ENCODE measurements at places on chromosomes 2 and 18.

GRCh38 chr18:58694221-58694620 lies 23.0 kb downstream of the MALT1 start:
- no peak for DNase-seq

DNA sequence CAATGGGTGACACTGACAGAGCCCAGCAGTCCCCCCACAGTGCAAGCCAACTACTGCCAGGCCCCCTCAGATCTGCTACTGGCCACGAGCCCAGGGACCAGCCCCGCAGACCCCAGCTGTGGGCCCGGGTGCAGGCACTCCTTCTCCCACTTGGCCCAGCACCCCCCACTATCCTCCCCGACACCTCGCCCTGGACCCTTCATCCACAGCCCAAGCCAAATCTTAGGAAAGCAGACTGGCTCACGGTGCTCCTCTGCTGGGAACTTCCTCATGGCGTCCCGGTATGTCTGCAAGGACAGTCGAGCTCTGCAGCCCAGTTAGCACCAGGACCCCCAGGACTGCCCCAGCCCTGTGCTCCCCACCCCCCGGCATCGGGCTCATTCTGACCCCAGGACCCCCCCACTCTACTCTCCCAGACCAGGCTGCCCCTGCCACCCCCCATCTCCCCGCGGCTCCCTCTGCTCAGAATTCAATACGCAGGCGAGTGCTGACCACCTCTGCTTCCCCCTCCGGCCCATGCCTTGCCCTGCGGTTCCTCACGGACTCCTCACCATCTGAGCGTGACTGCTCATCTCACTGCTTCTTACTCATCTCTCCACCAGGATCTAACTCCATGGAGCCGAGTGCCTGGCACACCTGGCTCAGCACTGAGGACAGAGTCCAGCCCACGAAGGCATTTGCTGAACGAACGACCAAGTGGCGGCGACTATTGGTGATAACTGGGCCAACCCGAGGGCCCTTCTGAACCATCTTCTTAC lies 85.7 kb downstream of the PXDN start:
- DNase-seq, result no peak

DNA sequence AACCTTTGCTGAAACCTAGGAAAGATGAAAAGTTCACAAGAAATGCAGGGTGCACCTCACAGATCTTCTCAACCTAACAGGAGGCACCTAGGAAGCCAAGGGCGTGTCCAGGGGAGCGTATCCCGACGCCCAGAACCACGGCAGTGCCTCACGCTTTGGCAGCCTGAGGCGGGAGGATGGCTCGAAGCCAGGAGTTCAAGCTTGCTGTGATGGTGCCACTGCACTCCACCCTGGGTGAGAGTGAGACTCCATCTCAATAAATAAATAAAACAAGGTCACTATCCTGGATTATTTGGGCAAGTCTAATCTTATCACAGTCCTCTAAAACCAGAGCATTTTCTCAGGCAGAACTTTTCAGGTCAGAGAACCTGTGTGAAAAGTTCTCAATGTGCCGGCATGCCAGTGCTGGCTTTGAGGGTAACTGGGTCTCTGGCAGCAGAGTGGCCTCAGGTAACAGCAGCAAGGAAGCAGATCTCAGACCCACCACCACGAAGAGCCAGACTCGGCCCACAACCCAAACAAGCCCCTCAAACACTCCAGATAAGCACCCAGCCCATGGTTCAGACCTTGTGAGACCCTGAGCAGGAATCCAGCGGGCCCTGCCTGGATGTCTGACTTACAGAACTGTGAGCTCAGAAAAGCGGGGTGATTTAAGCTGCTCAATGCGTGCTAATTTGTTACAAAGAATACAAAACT lies 11.7 kb downstream of the HSBP1L1 start:
- no peak for DNase-seq

DNA sequence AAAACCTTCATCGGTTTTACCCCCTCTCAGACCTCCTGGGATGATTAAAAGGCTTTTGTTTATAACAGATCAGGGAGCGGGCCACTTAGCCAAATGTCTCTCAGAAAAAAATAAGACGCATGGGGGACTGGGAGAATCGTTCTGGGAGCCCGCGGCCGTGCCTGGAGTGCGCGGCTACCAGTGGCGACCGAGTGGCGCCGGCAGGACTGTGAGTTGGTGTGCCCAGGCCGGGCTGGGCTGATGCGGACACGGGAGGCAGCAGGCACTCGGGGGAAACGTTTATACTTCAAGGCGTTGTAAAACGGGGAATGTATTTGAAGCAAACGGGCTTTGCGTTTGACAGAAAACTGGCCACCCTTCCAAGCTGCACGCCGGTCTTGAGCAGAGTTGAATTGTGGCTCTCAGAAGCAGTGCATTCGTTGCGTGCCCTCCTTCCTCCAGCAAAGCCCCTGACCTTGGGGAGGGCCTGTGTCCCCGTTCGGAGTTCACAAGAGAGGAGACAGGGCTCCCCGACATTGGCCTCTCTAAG lies 4.7 kb upstream of the HOXD10 start:
- peak; percentile 64 for DNase-seq

GRCh38 chr2:54503828-54504227 lies 47.7 kb downstream of the SPTBN1 start:
- DNase-seq, result no peak

DNA sequence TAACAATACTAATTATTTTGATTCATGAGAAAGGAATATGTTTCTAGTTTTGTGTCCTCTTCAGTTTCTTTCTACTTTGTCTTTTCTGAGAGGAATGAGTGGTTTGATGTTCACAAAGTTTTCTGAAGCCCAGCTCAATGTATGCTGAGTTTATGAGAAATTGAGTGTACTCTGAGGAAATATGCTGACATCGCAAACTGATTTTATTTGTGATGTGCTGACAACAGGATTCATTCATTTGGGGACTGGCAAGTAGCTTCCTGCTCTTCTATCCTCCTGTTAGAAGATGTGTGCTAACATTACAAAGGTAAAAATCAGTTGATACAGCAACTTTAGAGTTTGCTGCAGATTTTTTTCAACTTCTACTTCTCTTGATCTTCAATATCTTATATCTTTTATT lies 403.2 kb upstream of the CDH19 start:
- no peak for DNase-seq

DNA sequence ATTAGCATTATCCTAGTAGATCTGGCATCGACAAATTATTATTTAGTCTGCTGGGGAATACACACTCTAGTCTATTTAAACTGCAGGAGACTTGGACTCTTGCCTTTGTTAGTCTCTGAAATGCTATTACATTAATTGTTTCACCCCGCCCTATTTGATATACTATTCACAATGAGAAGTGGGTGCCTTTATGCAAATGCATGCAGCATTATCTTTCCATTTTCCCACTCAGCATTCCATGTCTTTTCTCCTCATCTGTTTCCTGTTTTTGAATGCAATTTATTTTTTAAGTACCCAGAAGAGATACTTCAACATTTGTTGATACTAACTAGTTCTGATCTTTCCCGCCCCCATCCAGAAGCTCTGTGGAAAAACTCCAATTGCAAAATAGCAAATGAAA lies 395.3 kb upstream of the NXPH2 start:
- DNase-seq, result no peak

DNA sequence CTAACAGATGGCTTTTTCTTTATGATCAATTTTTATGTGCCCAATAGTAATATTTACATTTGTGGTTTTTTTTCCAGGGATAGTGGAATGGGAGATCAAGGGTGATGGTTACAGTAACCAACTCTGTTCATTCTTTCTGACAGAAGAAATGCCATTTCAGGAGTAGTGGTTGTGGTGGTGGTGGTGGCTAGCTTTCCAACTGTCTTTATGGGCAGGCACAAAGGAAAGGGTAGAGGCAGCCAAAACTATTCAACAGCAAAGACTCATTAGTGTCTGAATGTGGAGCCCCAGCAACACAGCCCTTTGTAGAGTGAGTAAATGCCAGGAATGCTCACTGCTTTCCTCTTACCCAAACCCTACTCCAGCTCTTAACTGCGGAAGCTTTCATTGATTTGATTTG lies 227.7 kb downstream of the RND3 start:
- no peak for DNase-seq

- DNase-seq, result no peak
Measured at GRCh38 chr2:228648541-228648940, 467.1 kb upstream of the SPHKAP start.

- no peak for DNase-seq
Measured at GRCh38 chr18:6054256-6054842, 159.0 kb upstream of the TMEM200C start.

DNA sequence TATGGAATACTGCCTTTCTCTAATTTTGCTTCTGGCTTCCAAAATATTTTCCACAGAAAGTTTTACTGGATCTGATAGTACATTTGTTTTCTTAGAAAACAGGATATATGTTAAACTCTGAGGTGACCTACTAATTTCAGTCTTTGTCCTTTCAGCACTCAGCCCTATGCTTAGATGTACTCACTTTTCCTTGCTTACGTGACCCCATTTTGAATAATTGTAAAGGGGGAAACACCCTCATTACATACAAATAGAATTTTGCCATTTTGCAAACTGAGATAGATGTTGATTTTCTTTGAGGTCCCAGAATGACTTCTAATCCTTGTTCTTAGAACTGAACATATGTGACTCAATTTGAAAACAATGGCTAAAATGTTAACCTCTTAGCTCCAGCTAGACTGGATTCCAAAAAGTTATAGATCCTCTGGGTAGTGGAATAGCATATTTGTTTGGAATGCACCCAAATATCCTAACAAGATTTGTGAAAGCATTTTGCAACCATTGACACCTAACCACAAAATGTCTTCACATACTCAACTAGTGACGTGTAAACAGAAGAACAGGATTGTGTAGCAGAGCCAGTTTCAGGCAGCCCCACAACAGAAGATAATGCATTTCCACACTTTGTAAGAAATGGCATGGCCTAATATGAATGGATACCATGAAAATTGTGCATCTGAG lies 44.8 kb upstream of the EHBP1 start:
- DNase-seq, result no peak

- DNase-seq, result no peak
Measured at GRCh38 chr2:11705063-11705462, 35.1 kb upstream of the NTSR2 start.

DNA sequence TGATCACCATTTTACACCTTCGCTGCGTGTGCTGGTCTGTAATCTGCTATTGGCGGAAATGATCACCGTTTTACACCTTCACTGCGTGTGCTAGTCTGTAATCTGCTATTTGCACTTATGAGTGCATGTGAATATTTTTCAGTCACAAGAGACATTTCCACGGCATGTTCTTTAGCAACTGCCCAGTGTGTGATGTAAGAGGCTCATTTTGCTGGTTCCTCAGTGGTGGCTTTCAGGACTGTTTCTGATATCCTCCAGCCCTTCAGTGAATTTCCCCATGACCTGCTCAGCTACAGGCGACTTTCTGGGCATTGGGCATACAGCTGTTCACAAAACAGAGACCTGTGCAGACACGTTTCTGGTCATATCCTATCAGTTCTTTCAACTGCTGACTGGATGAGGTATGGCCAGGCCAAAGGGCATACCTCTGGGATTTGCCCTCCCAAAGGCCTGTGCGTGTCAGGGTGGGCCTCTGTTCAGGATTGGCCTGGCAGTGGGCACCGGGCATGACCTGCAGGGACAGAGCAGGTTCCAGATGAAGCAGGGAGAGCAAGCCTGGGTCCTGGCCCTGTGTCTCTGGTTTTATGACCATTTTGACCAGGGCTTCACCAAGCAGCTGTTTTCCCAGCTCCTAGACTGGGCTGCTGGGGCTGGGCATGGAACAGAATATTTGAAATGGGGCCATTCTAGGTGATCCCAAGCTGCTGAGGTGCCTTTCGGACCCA lies 521 bp upstream of the PROM2 start:
- no peak for DNase-seq

- no peak for DNase-seq
Measured at GRCh38 chr2:232073699-232074098, 112.2 kb downstream of the DIS3L2 start.

GRCh38 chr2:48430528-48431094 lies 99.3 kb upstream of the STON1 start:
- no peak for DNase-seq

DNA sequence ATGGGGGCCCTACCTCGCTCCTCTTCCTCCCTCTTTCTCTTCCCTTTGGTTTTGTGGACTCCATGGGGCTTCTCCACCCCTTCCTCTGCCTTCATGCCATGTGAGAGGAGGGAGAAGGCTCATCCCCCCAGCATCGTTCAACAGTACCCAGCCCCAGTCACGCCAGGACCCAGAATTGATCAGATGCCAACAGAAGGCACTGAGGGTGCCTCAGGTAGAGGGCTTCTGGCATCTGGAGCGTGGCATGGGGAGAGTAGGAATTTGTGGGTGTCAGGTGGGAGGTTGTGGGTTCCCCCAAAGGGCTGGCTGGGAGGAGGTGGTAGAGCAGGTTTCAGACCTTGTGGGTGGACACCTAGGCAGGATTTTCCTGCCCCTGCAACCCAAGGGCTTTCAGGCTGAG lies 122.0 kb downstream of the TWIST2 start:
- DNase-seq, result no peak

DNA sequence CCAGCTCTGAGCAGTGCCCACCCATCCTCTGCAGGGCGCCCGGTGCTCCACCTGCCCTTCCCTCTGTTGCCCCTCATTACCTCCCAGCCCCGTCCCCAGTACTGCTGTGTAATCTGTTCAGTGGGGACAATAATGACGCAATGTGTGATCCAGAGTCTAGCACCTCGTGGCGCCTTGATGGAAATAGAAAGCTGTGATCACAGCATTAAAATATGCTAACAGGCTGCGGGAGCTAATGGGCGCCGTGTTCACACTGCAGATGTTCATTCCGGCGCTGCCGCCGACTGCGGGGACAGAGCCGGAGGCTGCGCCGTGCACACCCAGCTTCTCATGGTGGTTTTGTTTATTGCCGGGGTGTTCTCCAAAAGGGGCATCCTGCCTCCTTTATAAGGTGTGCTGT lies 235.2 kb downstream of the LDLRAD4 start:
- DNase-seq, result no peak

- peak; percentile 93 for DNase-seq
Measured at GRCh38 chr2:60581433-60582282, 28.2 kb upstream of the BCL11A start.

DNA sequence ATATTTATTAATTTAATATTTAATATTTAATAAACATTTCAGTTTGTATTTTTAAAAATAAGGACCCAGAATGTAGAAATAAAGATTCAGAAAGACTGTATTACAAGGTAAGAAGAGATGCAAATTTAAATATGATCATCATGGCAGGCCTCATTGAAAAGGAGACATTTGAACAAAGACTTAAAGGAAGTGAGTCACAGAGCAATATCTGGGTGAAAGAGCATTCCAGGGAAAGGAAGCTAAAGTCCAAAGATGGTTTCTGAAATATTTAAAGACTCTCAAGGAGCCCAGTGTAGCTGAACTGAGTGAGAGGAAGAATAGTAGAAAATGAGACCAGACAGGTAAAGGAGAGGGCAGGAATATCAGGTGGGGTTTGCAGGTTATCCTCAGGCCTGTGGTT lies 5.9 kb downstream of the SCYGR4 start:
- DNase-seq, result no peak

- DNase-seq, result peak; percentile 10
Measured at GRCh38 chr2:50786345-50786744, 245.6 kb downstream of the NRXN1 start.

Data from H7 (cell line).